ENCODE measurements at places on chromosomes 11 and 22.

- DNase-seq = no peak
These were observed 687.8 kb upstream of the ANO5 start for GRCh38 chr11:21505070-21505469.

DNA sequence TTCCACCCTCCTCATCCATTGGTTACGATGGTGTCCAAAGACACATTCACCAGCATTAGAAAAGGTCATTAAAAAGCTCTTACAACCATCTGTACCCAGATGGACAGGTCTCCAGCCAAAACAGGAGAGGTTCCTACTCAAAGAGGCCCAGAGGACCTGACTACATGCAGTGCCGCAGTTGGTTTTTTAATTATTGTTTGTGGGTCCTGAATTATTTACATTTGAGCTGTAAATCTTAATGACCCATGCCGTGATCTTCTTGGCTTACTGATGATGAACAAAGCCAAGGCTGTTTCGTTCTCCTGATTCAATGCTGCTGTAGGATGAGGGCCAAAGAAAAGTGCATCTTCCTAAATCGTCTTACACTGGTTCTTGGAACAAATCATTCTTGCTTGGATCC lies 83.7 kb downstream of the CADM1 start:
- no peak for DNase-seq

- no peak for DNase-seq
These were observed 64.9 kb downstream of the NECTIN1 start for GRCh38 chr11:119664063-119664572.

- no peak for DNase-seq
These were observed 6.3 kb upstream of the IL2RB start for GRCh38 chr22:37155971-37156370.

DNA sequence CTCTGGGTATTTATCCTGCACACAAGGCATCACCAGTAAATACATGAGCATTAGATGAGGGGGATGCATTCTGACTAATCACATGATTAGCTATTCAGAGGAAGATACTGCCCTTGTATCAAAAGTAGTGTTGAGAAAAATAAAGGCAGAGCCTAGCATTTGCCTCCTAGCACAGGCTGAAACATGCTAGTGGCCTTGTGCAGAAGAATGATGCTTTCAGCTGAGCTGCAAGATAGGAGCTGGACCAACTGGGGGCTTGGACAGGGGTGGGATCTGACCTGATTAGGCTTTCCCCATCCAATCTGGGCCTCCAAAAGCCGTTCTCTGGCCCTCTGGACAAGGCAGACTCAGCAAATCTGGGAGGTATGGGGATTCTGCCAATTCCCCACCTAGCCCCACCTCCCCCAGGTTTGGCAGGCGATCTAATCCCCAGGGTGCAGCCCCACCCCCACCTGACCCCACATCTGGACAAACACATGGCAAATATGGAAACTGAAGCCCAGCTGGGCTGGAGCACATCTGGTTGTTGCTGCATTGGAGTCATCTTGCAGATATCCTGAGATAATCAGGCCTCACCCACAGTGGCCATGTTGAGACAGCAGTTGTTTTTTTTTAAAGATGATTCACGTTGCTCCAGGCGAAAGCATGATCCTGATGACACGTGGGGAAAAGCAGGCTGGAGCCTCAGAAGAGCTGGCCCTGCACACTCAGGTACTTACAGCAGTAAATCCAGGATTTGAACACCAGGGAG lies 4.4 kb upstream of the MISFA start:
- DNase-seq = no peak

GRCh38 chr22:29002603-29003002 lies 59.0 kb downstream of the C22orf31 start:
- no peak for DNase-seq

DNA sequence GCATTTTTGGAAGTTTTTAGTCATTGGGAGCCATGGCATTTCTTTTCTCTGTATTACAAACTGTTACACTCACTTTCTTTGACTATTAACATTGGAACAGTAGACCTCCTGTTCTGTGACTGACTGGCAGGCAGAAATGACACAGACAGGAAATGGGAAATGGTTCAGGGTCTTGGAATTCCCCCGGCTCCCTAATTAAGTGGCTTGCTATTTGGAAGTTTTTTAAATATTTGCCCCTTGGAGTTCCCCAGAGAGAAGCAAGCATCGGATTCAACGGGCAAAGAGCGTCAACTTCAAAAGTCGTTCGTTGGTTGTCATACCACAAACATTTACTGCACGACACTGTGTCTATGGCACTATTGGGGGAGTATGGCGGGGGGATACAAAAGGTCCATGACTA lies 1.1 kb upstream of the BIRC2 start:
- DNase-seq = no peak

- DNase-seq = no peak
These were observed 4.8 kb downstream of the BEST1 start for GRCh38 chr11:61954851-61955421.

- DNase-seq = no peak
These were observed 412.4 kb upstream of the CADM1 start for GRCh38 chr11:115916608-115917007.

- no peak for DNase-seq
These were observed 47.7 kb downstream of the PDE2A start for GRCh38 chr11:72626414-72626936.

DNA sequence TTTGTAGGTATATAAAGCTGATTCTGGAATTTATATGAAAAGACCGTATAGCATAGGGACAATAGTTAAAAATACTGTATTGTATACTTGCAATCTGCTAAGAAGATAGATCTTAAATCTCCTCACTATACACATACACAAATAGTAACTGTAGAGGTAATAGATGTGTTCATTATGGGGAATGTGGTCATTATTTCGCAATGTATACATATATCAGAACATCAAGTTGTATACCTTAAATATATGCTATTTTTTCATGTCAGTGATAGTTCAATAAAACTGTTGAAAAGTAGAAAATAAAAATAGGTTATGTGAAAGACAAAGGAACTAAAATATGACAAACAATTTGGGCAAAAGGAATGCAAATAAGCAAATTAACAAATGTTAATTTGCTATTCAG lies 35.2 kb upstream of the LIN7C start:
- DNase-seq = no peak

- DNase-seq = no peak
These were observed 44.0 kb downstream of the SERPINH1 start for GRCh38 chr11:75606099-75606498.

GRCh38 chr22:38041760-38042487 lies 15.3 kb upstream of the PICK1 start:
- DNase-seq = no peak

GRCh38 chr11:17978553-17979287 lies 34.1 kb downstream of the SERGEF start:
- peak; percentile 5 for DNase-seq

DNA sequence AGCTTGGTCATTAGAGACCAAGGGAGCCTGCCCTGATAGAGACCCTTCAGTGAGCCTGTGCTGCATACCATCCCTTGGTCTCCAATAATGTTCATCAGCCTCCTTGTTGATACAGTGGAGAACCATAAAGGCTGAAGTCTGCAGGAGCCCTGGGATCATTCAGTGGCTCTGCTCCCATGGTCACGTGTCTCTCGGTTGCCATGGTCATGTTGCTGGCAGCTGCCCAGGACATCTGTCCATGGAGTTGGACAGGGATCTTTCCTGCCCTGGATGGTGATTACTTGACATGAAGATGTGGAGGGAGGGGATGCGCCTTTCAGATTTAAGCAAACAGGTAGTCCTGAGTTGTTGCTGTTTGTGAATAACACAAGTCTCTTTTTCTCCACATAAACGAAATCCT lies 38.2 kb downstream of the CYB5R2 start:
- DNase-seq = no peak

- DNase-seq = no peak
These were observed 319.2 kb downstream of the MN1 start for GRCh38 chr22:27482402-27482801.

- no peak for DNase-seq
These were observed 30.5 kb upstream of the PHOX2A start for GRCh38 chr11:72274435-72274834.

Data from stimulated activated CD4-positive, alpha-beta T cell treated with anti-CD3 and anti-CD28 coated beads, Interleukin-2, amount 100 ng/mL, for 48 hours (primary cell).